ENCODE measurements at places on chromosomes 5 and 9. TPM values are rescaled to one million over a fixed set of nuclear protein-coding genes. Genes with fewer than 3 reads are reported as not detected.

The GFI1B gene
- not detected for total RNA-seq

The ST8SIA4 gene
- total RNA-seq, result 36.1 TPM

The STPG3 gene
- total RNA-seq, result not detected

The IL5 gene
- 0.25 TPM for total RNA-seq

The ADAMTSL2 gene
- not detected for total RNA-seq

The FIBCD1 gene
- total RNA-seq, result not detected

The MYOZ3 gene
- total RNA-seq, result 0.05 TPM

The TNPO1 gene
- total RNA-seq, result 95.3 TPM

The BAAT gene
- not detected for total RNA-seq

DNA sequence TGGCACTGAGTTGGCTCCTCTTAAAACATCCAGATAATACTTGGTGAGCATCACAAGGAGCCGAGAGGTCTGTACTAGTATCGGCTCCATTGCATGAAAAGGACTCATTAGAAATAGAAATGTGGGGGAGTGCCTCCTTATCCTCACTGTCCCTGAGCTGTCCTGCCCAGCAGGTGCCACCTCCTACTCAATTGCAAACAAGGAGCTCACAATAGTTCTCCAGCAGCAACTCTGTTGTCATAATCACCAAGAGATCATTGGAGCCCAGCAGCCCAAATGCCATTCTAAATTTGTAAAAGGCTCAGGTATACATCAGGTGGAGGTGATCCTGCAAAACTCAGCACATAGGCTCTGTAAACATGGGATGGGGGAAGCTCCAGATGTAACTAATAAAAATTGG is 99.1 kb downstream of the PLK2 start:
- DNase-seq, result no peak

GRCh38 chr9:28668158-28668557 is 1094.9 kb upstream of the C9orf72 start:
- DNase-seq, result no peak

Measured in activated CD4-positive, alpha-beta T cell treated with anti-CD3 and anti-CD28 coated beads, Interleukin-2, amount 10 ng/mL, durations not matched to agents 7 days and 5 days (primary cell).